Breast epithelium (tissue), 4 donors: ENCODE measurements at places on chromosomes 4 and X. TPM values are rescaled to one million over a fixed set of nuclear protein-coding genes. Genes with fewer than 3 reads are reported as not detected.

The SPANXD gene
- not detected for total RNA-seq

The F8A2 gene
- total RNA-seq = 2.6 TPM

The RIBC1 gene
- total RNA-seq = 2.9 TPM

DNA sequence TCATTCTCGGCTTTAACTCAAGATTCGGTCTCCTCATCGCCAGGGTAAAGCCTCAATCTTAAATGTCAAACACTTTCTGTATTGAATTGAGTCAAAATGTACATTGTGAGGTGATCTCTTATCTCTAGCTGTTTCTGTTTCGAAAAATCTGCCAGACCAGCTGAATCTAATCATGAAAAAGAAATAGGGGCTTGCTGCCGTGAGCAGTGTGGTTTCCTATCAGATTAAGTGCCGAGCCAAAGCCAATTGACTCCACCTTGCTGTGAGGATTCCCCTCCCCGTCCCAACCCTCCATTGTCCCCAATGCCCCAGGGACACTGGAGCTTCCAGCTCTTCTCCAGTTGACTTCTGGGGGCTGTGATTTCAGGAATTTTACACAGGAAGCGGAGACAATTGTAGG is 12.5 kb upstream of the CRLF2 start:
- no peaks in the 10 kb centered on the region for H3K4me1 ChIP-seq
- H3K36me3 ChIP-seq = no peaks in the 10 kb centered on the region
- no peak overlapping the region for H3K27ac ChIP-seq
- DNase-seq = no peak

DNA sequence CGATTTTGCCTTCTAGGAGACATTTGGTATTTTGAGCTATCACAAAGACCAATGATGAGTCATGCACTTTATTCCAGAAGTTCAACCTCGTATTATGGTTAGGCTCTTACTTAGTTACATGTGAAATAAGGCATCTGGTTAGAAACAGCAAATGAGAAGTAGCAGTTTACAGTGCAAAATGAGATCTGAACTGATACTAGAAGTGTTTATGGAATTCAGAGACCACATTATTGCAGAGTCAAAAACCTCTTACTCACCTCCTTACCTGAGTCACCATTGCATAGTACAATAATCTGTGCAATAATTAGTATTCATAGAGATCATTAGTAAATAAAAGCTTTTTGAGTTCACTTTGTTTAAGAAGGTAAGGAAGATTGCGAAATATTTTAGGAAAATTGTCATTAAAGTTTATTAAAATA is 38.7 kb downstream of the SEC24B start:
- no peaks in the 10 kb centered on the region for H3K36me3 ChIP-seq
- H3K27ac ChIP-seq = no peak overlapping the region
- no peaks in the 10 kb centered on the region for H3K27me3 ChIP-seq
- H3K4me3 ChIP-seq = no peak overlapping the region

DNA sequence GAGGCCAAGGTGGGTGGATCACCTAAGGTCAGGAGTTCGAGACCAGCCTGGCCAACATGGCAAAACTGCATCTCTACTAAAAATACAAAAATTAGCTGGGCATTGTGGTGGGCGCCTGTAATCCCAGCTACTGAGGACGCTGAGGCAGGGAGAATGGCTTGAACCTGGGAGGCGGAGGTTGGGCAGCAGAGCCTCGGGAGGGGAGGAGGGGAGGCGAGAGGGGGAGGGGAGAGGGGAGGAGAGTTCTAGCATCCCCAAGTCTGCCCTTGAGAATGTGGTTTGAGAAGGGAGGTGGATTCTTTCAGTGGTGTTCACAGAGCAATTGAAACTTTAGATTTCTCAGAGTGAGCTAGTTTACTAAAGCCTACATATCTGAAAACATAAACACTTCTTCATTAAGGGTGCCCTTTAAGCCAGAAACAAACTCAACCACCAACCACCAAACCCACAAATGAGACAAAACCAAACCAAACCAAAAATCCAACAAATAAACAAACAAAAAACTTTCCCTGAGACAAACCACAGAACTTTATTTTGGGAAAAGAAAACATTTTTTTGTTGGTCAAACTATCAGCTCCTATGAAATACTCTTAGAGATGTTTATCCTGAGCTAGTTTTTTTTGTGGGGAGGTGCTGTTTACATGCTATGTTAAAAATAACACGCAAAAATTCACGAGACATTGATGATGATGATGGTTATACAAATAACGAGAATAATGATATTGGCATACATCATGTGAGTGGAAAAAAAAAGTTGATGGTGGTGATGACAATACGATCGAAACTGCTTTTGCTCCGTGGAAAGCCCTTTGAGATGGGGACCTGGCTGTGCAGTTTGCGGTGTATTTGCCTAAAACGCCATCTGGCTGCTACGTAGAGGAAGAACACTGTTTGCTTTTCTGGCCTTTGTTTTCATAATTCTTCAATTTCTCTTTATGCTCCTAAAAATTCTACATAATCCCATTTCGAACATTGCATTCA is 98.2 kb upstream of the PRKX start:
- no peaks in the 10 kb centered on the region for H3K36me3 ChIP-seq
- DNase-seq = peak; percentile 35
- no peaks in the 10 kb centered on the region for H3K27me3 ChIP-seq

The CLNK gene
- total RNA-seq = not detected

DNA sequence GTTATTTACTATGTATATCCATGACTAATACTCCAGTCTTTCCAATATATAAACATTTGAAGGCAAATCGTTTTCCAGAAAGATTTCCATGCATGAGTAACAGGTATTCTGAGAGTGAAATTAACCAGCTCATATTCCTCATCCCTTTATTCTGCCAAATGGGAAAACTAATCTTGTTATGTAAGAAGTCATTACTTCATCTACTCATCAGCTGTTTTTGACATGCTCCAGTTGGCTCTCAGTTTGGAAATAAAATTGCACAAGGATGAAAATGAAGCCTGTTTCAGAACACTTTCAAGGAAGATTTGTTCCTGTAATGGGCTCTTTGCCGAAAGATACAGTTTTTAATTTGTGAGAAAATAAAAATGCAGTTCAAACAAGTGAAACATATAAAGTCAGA is 121.9 kb downstream of the KCTD8 start:
- no peaks in the 10 kb centered on the region for H3K4me1 ChIP-seq
- no peaks in the 10 kb centered on the region for H3K36me3 ChIP-seq
- H3K27ac ChIP-seq = no peak overlapping the region

The XK gene
- total RNA-seq = 0.88 TPM

GRCh38 chrX:7112071-7112470 is 35.4 kb upstream of the STS start:
- DNase-seq = no peak
- H3K27me3 ChIP-seq = no peaks in the 10 kb centered on the region
- H3K36me3 ChIP-seq = no peaks in the 10 kb centered on the region
- no peaks in the 10 kb centered on the region for H3K4me1 ChIP-seq

- no peaks in the 10 kb centered on the region for H3K27me3 ChIP-seq
- no peak for DNase-seq
- H3K4me3 ChIP-seq = no peak overlapping the region
- no peaks in the 10 kb centered on the region for H3K4me1 ChIP-seq
- H3K36me3 ChIP-seq = no peaks in the 10 kb centered on the region
- H3K27ac ChIP-seq = no peak overlapping the region
These were observed 298.6 kb upstream of the LDB2 start for GRCh38 chr4:17197070-17197469.

The DUSP21 gene
- not detected for total RNA-seq

DNA sequence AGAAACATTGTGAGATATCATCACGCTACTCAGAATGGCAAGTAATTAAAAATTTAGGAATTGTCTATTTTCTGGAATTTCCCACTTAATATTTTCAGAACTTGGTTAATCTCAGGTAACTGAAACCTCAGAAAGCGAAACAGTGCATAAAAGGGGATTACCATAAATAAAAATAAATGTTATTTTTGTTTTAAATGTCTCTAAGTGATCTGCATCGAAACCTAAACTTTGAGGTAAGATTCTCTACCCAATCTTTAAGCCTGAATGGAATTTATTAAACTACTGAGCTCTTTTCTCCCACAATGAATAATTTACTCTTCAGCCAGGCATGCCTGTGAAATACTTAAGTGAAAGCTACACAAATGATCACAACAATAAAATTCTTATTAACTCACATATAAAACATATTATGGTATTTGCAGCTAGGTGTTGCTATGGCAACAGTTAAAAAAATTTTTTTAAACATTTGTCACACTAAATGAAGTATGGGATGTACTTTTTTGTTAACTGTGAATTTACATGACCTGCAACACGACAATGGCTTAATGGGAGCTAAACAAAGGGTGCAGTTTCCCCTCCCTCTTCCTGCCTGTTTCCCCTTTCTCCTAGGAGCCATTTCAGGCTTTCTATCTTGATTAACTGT is 220.2 kb upstream of the PRPS2 start:
- peaks cover 7% of the 10 kb centered on the region for H3K27me3 ChIP-seq
- no peaks in the 10 kb centered on the region for H3K4me1 ChIP-seq
- no peaks in the 10 kb centered on the region for H3K36me3 ChIP-seq
- no peak overlapping the region for H3K4me3 ChIP-seq
- DNase-seq = no peak

- no peaks in the 10 kb centered on the region for H3K36me3 ChIP-seq
- H3K27me3 ChIP-seq = no peaks in the 10 kb centered on the region
- no peak overlapping the region for H3K27ac ChIP-seq
- DNase-seq = no peak
These were observed 27.6 kb downstream of the ARSD start for GRCh38 chrX:2901367-2902036.

DNA sequence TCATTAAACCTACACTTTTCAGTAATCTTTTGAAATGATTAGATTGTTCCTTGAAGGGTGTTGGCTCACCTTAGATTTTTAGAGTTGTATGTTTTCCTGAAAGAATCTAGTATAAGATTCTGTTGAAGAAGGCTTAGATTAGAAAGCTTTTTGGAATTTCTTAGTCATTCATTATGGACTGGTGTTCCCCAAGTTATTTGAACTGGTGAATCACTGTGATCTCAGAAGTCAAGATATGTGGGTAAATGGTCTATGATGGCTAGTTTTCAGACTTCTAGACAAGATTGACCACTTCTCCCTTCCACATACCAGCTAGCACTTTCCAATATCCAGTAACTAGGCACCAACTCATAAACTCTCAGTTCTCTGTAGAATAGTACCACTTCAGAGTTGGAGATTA is 138.1 kb downstream of the KDM6A start:
- H3K27me3 ChIP-seq = no peaks in the 10 kb centered on the region
- H3K4me3 ChIP-seq = no peak overlapping the region
- H3K27ac ChIP-seq = no peak overlapping the region

The ARHGAP36 gene
- 119 TPM for total RNA-seq

The NKX3-2 gene
- total RNA-seq = not detected

The CSAG1 gene
- not detected for total RNA-seq

The FGF5 gene
- not detected for total RNA-seq

- H3K36me3 ChIP-seq = no peaks in the 10 kb centered on the region
- no peaks in the 10 kb centered on the region for H3K4me1 ChIP-seq
- no peak overlapping the region for H3K27ac ChIP-seq
- no peak for DNase-seq
- no peak overlapping the region for H3K4me3 ChIP-seq
These were observed 56.8 kb upstream of the EMCN start for GRCh38 chr4:100574607-100575006.

- H3K4me1 ChIP-seq = no peaks in the 10 kb centered on the region
- peaks cover 6% of the 10 kb centered on the region for H3K27me3 ChIP-seq
- H3K27ac ChIP-seq = no peak overlapping the region
These were observed 64.0 kb downstream of the PPP4R3C start for GRCh38 chrX:27399146-27399456.

The SPANXC gene
- total RNA-seq = not detected

DNA sequence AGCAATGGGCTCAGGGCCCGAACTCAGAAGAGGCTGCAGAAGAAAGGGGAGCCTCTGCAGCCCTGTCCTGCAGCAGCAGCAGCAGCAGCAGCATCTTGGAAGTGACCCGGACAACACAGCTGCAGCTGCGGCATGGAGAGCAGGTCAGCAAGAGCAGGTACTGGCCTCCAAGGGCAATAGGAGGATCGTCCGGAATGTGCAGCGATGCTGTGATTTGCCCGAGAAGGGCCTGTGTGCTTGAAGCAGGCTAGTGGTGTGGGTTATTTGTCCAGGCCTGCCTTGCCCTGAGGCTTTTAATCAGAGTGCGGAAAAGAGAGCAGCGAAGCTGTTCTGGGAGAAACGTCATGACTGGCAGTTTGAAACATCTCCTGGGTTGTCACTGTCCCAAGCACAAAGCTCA is 126.0 kb downstream of the F11 start:
- H3K27me3 ChIP-seq = no peaks in the 10 kb centered on the region
- DNase-seq = no peak
- H3K27ac ChIP-seq = no peak overlapping the region
- H3K4me3 ChIP-seq = no peak overlapping the region
- H3K4me1 ChIP-seq = no peaks in the 10 kb centered on the region

- no peaks in the 10 kb centered on the region for H3K4me1 ChIP-seq
- DNase-seq = no peak
- no peaks in the 10 kb centered on the region for H3K27me3 ChIP-seq
- H3K4me3 ChIP-seq = no peak overlapping the region
These were observed 39.3 kb downstream of the TASL start for GRCh38 chrX:30538271-30538670.

The RNF212 gene
- 15.7 TPM for total RNA-seq

DNA sequence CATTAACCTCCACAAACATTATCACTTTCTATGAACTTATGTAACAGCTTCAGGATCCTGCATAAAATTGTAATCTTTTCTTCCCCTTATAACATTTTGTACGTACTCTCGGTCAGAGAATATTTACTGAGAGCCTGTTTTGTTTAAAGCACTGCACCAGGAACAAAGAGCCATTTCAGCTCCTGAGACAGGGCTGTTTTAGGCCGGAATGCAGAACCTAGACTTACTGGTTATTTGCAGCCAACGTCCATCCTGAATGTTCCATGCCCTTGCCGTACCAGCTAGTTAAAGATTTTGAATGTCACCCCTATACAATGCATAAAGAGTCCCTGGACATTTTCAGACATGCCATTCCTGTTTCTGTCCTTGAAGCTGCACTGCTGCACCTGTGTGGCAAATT is 248.8 kb downstream of the PCDH7 start:
- no peaks in the 10 kb centered on the region for H3K36me3 ChIP-seq
- H3K27me3 ChIP-seq = no peaks in the 10 kb centered on the region
- H3K4me3 ChIP-seq = no peak overlapping the region

GRCh38 chr4:1492651-1493539 is 86.7 kb upstream of the NKX1-1 start:
- no peaks in the 10 kb centered on the region for H3K4me1 ChIP-seq
- H3K27me3 ChIP-seq = peaks cover 85% of the 10 kb centered on the region
- DNase-seq = no peak
- no peak overlapping the region for H3K27ac ChIP-seq
- H3K36me3 ChIP-seq = no peaks in the 10 kb centered on the region

The ESX1 gene
- not detected for total RNA-seq

The HSFX3 gene
- total RNA-seq = not detected

DNA sequence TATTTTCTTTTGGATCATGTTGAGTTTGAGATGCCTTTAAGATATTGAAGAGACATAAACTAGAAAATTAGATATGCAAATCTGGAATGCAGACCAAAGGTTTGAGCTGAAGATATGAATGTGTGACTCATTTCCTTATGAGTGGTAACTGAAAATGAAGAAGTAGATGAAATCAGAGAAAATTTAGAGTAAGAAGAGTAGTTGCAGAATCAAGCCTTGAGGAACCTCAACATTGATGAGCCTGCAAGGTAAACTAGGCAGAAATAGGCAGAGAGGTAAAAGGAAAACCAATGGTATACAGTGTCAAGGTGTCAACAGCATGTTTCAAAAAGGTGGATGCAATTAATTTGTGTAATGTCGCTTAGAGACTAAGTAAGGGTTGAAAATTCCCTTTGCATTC is 142.8 kb downstream of the MOSPD2 start:
- peaks cover 4% of the 10 kb centered on the region for H3K27me3 ChIP-seq
- no peaks in the 10 kb centered on the region for H3K4me1 ChIP-seq
- DNase-seq = no peak
- no peak overlapping the region for H3K27ac ChIP-seq
- H3K4me3 ChIP-seq = no peak overlapping the region
